Uterus (tissue), 4 donors: ENCODE measurements at places on chromosomes 6 and 20. TPM values are rescaled to one million over a fixed set of nuclear protein-coding genes. Genes with fewer than 3 reads are reported as not detected.

The ABT1 gene
- 15.6 TPM for total RNA-seq

The ARMC2 gene
- 5.1 TPM for total RNA-seq

The BAK1 gene
- 11.2 TPM for total RNA-seq

The PDYN gene
- not detected for total RNA-seq

The SLC17A2 gene
- total RNA-seq = not detected

The MAK gene
- total RNA-seq = not detected
